ENCODE measurements at places on chromosomes 5 and 9.

- DNase-seq = no peak
Observed at GRCh38 chr5:134540747-134541733, 15.6 kb downstream of the JADE2 start.

GRCh38 chr5:106172681-106173532, 1497.8 kb downstream of the EFNA5 start:
- DNase-seq = no peak

- DNase-seq = peak; percentile 98
Observed at GRCh38 chr9:34376596-34377403, at the start of gene MYORG. TSS of gene MYORG (minus strand) at chr9:34376898. CDS start at chr9:34372943, 3,955 bp downstream.

- DNase-seq = no peak
Observed at GRCh38 chr9:114317665-114318357, 5.1 kb upstream of the ORM1 start.

DNA sequence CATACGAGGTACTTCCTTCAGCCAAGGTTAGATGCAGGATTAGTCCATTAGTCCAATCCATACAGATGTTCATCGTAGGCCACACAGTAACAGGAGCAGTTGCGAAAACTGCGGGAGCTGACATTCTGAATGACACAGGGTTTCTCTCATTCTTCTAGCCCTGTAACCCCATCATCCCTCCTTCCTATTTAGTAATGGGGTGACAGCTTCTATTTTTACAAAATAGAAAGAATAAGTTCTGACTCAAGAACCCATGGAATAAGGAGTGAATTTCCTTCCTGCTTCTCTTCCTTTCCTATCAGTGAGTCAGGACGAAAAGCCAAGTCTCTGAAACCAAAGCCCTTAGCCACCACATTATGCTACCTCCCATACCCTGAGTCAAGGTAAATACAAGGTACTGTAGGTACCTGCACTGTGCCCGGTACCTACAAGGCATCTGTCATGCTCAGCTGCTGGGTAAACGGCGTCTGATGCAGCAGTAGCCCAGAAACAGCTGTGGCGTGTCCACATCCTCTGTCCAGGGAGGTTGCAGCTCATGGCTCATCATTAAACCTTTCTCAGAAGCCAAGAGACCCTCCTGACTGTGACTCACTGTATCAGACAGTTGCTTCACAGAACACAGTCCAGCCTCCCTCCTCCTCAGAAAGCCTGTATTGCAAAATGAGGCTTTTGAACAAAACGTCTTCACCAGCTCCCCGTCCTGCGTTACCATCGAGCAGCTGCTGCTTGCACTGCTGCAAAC, 84.2 kb downstream of the ESM1 start:
- no peak for DNase-seq

DNA sequence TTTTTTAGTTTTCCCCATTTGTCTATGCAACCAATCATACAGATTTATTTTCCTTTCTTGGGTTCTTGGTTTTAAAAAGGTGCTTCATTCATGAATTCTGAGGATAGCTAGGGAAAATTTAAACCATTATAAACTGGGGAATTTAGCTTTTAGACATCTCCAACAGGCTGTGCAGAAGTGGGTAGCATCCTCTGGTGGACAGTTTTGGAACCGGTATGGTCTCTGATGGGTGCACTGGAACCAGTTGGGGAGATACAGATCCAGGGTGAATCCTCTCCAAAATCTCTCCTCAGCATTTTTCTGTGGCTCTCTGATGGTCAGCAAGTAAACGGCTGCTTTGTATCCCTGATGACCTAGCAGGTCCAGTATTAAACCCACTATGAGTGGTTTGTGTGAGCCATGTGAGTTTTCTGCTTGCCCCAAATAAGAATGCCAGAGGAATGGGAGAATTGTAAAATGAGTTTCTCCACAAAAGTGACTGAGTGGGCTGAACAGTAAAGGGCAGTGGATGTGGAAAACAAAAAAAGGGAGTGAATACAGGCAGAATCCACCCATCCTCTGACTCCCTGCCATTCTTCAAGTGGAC, 9.1 kb upstream of the DNAJC25 start:
- no peak for DNase-seq

- DNase-seq = no peak
Observed at GRCh38 chr9:136519263-136520052, 26.4 kb downstream of the NOTCH1 start.

GRCh38 chr5:66843065-66843464, 246.9 kb downstream of the MAST4 start:
- no peak for DNase-seq

DNA sequence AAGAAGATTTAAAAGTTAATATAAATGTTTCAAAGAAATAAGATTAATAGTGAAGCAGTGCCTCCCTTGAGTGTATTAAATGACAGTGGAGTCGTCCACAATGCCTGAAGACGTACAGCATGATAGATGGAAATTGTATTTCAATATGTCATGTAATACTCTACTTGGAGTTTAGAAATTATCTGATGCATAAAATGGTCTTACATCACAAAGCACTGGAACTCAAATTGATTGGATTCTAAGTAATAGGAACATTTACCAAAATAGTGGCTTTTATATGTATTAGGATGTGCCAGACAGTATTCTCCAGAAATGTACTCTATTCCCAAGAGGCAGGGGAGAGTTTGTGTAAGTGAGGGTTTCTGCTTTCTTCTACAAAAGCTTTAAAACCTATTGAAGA, 49.4 kb downstream of the CDH10 start:
- DNase-seq = no peak

Data from CD4-positive, alpha-beta T cell (primary cell).